Activated naive CD8-positive, alpha-beta T cell treated with anti-CD3 and anti-CD28 coated beads, Interleukin-2, amount 50 U/mL, for 24 hours (primary cell): ENCODE measurements at places on chromosomes 13 and 19.

GRCh38 chr13:60379837-60380565 lies 17.0 kb upstream of the TDRD3 start:
- DNase-seq: no peak

DNA sequence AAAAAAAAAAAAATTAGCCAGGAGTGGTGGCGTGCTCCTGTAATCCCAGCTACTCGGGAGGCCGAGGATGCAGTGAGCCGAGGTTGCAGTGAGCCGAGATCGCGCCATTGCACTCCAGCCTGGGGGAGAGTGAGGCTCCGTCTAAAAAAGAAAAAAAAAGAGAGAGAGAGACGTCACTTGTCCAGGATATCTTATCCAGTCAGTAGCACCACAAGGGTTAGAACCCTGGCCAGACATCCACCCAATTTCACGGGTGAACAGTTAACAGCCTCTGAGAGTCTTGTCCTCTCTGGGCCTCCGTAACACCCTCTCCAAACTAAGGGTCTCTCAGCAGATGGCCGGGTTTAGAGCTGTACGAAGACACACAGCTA lies 917 bp upstream of the CLPTM1 start:
- no peak for DNase-seq

- no peak for DNase-seq
Observed at GRCh38 chr13:37695200-37695599, 96.6 kb upstream of the POSTN start.

DNA sequence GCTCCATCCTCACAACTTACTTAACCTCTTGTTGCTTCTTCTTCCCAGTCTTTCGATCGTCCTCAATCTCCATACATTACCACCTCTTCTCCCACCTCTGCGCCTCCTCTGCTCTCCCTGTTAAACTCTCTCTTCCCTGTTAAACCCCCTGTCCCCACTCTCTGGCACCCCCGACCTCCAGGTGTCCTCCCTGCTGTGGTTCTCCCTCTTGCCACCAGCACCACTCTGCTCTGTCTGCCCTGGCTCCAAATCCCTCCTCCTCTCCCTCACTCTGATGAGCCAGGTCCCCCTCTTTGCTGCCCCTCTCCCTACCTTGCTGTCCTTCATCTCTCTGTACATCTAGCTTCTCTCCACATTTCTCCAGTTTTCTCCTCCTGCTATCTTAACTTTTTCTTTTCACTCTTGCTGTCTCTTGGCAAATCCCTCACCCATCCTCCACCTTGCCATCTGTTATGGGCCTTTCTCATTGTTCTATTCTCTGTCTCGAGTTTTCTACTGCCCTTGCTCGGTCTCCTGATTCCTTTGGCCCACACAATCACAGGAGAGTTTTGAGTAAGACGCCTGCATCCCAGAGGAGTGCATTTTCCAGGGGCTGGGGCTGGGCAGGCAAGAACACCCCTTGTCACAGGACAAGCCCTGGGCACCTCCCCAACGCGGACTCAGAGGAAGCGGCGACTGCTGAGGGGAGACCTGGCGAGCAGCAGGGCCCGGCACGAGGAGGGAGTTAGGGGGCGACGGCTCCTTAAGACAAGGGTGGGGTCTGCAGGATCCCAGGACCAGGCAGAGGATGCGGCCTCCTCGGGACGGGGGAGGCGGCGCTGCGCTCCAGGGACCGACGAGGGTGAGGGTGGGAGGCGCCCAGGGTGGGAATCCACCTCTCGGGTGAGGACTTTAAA lies 21.4 kb upstream of the ERVV-1 start:
- DNase-seq: no peak

GRCh38 chr19:42216653-42217519 lies 591 bp downstream of the DEDD2 start:
- DNase-seq: peak; percentile 42

DNA sequence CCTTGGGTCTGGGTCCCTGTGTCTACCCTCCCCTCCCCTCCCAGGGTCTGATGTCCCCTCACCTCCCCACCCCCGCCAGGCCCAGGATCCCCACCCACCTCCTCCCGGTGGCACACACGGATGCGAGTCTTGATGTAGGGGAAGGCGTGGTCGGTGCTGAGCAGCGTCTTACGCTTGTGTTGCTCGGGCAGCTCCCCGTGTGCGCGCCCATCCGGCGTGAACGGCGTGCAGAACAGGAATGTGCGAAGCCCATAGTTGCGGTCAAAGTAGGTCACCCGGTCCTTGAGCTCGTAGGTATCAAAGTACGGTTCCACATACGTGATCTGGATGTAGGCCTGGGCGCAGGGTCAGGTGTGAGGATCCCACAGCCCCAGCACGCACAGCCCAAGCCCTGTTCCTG lies 4.4 kb upstream of the KANK2 start:
- DNase-seq: no peak

GRCh38 chr13:35530147-35530546 lies 53.7 kb upstream of the MAB21L1 start:
- no peak for DNase-seq

- DNase-seq: no peak
Observed at GRCh38 chr13:98507282-98507797, 69.6 kb downstream of the STK24 start.
